T1000 (cell line): ENCODE measurements at places on chromosomes 11 and 22.

DNA sequence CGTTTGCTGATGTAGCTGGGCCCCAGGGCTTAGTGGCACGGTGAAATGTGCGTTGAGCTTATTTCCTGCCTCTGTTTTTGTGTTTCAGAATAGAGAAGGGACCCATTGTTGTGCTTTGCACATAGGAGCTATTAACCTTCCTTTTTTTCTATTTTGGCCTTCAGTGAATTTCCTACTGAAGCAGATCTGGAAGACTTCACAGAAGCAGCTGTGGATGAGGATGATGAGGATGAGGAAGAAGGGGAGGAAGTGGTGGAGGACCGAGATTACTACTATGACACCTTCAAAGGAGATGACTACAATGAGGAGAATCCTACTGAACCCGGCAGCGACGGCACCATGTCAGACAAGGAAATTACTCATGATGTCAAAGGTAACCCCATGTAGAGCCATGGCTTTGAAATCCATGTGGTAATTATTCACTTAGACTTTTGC lies 37.4 kb upstream of the ST14 start:
- DNase-seq: no peak

- DNase-seq: no peak
These were observed 381.8 kb downstream of the BUD13 start for GRCh38 chr11:116390963-116391362.

DNA sequence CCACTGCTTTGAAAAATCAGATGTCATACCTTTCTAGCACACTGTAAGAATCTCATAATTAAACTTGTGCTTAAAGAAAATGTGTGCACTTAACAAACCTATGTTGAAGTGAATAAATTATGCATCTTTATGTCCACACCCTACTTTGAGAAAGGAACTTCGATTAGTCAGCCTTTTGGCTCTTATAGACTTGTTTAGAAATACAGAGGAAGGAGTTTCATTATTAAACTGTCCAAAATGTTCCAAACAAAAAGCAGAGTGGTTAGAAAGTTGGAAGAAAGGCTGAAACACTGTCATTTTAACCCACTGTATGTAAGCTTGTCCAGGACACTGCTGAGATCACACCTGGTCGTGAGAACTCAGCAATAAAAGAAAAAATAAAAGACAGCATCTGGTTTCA lies 863.2 kb upstream of the CHORDC1 start:
- DNase-seq: no peak

GRCh38 chr11:103215812-103216211 lies 106.6 kb downstream of the DYNC2H1 start:
- DNase-seq: no peak

GRCh38 chr11:61880454-61880853 lies 10.9 kb downstream of the FADS3 start:
- DNase-seq: no peak

DNA sequence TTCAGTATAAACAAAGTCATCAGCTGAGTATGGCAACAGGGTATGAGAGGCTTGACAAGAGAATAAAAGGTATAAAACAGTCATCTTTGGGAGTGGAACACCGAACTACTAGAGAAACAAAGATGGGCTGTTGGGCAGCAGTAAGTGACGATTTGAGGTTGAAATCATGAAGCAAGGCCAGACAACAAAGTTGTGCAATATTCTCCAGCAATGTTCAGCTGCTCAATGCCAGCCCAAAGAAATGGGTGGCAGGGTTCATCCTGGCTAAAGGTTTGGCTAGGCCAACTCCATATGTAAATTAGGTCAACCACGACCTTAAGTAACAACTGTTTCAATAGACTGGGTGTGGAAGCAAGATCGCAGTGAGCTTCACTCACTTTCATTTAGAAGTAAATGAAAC lies 6.2 kb downstream of the APIP start:
- DNase-seq: no peak

DNA sequence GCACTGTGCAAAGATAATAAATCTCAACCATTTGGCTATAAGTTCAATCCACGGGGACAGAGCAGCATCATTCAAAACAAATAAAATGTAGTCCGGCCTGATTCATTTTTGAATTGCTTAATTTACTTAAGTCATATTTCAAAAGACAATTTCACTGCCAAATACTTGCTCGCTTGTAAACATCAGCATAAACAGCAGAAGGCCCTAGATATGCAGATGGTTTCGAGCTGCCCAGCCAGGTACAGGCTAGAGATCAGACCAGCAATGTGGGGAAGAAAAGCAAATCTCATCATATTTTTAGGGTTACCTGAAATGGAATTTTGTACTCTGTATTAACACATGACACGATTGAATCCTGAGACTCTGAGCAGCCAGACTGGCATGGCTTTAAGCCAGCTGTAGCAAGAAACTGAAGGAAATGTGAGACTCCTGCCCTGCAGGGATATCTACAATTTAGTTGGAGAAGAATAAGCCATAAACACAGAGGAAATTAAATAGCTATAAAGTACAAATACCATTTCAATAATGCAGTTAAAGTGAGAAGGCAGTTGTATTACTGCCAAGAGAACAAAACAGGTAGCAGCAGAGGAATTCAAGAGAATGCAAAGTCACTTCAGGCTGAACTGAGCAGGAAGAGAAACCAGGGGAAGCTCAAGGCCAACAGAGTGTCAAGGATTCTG lies 440.3 kb downstream of the ETS1 start:
- no peak for DNase-seq

DNA sequence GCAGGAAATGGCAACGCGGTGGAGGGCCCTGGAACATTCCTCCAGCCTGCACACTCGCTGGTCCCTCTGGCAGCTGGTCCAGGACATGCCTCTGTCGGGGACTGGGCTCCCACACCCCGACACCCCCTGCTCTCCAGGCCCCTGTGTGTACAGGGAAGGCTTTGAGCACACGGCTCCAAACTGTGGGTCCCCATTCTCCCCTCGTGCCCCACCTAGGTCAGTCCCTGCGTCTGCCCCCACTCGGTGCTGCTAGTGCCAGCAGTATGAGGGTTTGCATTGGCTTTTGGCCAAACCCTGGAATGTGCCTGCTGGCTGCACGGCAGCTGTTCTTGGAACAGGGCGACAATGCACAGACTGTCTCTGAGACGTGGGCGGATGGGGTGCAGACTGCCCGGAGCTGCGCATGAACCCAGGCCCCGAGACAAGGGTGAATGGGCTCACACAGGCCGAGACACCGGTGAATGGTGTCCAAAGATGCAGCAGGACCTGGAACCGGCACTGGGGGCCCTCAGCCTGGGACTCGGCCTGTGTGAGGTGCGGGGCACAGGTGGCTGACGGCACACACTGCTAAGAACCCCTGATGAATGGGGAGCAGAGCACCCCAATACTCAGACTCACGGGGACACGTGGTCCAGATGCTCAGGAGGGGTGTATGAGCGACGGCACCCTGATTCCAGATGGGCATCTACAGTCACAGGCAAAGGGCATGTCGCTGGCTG lies 7.5 kb upstream of the SYT8 start:
- no peak for DNase-seq

DNA sequence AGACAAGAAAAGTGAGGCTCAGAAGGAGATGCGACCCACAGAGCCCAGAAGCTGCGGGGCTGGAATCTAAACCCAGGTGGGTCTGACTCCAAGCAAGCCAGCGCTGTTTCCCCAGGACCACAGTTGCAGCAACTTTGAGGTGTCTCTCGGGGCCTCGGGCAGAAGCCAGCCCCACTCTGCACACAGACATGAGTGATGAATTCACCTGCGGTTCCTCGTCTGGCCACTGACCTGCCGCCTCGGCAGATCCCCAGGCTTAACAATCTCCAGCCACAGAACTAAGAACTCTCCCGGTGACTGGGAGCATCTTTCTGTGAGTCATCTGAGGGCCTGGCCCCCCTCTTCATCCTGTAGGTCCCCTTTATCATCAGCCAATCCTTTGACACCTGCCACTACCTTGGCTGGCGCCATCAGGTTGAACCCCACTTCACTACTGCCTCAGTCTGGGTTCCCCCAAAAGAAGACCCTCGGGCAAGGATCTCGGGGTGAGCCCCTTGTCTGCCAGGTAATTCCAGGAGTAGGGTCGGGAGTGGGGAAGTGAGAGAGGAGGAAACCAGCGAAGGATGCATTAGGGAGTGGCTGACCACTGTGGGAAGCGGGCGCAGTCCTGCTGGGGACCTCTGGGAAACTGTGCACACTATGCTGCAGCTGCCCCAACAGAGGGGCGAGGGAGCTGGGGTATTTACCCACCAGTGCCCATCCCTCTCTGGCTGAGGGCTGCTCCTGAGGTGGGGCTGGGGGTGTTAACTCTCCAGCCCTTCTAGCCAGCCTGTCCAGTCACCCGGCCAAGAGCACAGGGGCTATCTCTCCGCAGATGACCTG lies 33.0 kb upstream of the MN1 start:
- DNase-seq: no peak

- DNase-seq: no peak
These were observed 309.7 kb downstream of the TMEM135 start for GRCh38 chr11:87347441-87347840.

DNA sequence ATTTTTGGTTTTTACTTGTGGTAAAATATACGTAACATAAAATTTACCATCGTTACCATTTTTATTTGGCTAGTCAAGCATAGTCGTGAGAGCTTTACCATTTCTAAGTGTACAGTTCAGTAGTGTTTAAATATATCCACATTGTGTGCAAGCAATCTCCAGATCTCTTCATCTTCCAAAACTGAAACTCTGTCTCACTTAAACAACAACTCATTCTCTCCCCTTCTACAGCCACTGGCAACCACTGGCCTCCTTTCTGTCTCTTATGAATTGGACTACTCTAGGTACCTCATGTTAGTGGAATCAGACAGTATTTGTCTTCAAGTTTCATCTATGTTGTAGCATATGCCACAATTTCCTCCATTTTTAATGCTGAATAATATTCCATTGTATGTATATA lies 37.4 kb downstream of the SMC1B start:
- DNase-seq: no peak

- DNase-seq: no peak
These were observed 1303.4 kb downstream of the TBC1D22A start for GRCh38 chr22:48065892-48066291.

- no peak for DNase-seq
These were observed 44.2 kb upstream of the TTLL12 start for GRCh38 chr22:43230971-43231723.

GRCh38 chr11:75813622-75814039 lies 1.4 kb upstream of the UVRAG start:
- DNase-seq: no peak

GRCh38 chr11:56842814-56843794 lies 94.6 kb upstream of the OR9G4 start:
- no peak for DNase-seq

DNA sequence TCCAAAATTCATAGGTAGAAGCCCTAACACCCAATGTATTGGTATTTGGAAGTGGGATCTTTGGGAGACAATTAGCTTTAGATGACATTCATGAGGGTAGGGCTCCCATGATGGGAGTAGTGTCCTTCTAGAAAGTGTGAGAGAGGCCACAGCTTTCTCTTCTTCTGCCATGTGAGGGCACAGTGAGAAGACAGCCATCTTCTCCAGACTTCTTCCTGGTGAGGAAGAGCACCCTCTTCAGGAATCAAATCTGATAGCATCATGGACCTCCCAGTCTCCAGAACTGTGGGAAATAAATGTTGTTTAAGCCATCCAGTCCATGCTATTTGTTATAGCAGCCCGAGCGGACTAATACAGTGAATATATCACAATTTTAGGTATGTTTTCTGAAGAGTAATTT lies 96.9 kb downstream of the CNTN5 start:
- no peak for DNase-seq

DNA sequence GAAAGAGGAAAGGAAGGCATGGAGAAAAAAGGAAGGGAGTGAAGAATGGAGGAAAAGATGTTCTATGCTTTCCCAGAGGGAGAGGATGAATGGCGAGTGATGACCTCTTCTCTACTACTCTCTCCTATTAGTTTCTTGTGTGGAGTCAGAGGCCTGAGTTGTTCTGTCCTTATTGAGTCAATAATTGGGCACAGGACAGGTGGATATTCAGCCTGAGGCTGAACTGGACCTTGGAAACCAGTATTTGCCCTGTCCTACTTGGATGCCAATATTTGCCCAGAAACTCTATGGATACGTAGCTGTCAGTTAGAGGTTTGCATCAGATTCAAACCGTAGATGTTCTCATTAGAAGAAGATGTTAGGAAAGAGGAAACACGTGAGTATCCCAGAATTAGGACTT lies 17.6 kb upstream of the SWAP70 start:
- DNase-seq: no peak

DNA sequence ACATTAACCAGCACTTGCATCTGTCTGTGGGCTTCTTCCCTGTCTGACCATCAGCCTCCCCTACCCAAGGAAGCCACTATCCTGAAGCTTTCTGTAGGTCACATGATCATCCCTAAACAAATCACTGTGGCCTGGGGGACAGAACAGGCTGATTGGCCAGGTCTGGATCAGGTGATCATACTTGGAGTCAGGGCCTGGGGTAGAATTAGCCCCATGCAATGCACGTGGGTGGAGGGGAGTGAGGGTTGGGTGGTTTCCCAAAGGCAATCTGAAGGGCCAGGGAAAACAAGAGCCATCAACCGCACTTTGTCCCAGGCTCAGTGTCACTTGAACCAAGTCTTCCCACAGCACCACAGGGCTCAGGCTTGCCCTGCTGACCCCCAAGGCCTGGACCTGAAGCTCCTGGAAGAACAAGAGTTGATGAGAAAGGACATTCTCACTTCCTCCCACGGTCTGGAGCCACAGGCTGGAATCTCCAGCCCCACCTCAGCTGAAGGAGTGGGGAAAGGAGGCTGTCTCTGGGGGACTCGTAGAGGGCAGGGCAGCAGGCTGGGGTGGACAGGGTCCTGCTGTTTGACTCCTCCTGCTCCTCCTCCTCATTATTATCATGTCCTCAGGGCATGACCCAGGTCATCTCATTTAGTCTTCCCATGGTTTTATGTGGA lies 31.5 kb upstream of the TSPAN18 start:
- no peak for DNase-seq

DNA sequence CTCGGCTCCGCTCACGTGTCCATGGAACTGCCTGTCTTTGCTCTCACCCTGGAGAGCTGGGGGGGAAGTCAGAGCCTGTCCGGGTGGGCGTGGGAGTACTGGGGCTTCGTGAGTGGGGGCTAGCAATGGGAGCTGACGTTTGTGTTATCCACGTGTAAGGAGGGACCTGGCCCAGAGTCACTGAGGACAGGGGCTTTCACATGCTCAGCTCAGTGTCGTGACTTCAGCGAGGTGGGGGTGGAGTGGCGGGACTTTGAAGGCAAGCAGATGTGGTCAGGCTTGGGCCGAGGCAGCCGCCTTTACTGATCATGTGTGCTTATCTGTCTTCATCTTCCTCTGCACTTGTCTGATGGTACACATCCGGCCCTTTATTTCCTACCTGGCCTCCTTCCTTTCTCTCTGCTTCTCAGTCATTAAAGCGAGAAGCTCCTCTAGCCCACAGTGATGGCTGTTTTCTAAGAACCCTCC lies 113.1 kb upstream of the NNMT start:
- DNase-seq: no peak

DNA sequence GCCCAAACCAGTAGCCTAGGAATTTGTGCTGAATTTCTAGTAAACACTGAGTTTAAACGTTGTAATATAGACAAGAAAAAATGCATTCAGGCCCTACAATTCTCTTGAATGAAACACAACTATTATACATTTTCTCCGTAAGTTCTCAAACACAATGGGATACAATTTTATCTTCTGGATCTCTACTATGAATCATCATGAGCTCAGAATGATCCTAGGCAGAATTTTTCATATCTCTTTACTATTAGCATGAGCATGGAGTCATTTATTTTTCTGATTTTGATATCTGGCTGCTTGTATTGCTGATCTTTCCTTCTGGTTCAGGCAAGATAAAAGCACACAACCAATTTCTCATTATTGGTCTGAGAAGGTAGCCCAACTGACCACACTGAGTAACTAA lies 1123.4 kb upstream of the RAG2 start:
- no peak for DNase-seq
